ENCODE measurements at places on chromosomes 6 and 20. TPM values are rescaled to one million over a fixed set of nuclear protein-coding genes. Genes with fewer than 3 reads are reported as not detected.
A peak's percentile ranks its signal among the peaks of the same experiment; 100 is the strongest.

DNA sequence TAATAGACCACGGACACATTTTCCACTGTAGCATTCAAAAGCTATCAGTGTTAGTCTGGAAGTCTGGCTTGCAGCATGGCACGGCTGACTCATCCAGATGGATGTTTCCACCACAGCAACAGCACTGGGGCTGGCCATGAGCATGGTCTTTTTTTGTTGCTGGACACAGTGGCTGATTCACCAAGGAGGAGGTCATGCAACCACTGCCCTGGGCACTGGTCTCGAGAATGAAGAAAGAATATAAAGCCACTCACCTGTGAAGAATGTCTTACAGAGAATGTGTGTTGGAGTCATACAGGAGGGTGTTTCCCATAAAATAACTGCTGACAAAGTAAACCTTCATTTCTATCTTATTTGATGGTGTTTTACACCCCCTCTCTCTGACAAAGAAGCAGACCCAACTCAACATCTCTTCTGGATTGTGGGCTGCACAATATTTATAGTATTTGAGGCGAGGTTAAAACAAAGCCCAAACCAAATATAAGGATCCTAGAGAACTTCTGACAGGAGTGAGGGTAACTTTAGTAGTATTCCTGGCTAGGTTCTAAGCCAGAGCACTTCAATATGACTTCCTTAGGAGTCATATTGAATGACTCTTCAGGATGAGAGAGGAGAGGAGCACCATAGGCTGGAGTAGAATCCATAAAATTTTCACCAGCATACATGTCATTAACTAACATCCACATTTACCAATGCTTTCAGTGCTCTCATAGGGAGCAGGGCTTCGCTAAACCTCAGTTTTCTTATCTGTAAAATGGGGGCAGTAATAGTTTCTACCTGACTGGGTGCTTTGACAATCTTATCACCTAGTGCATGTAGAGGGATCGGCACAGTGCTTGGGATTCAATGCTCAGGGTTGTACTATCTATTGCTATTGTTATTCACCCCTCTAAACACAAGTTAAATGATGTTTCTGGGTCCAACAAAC is 121.4 kb downstream of the KIF13A start:
- no peaks in the 10 kb centered on the region for H3K27me3 ChIP-seq
- H3K4me3 ChIP-seq = no peak overlapping the region
- H3K4me1 ChIP-seq = peaks cover 84% of the 10 kb centered on the region
- DNase-seq = peak; percentile 92

The WFDC5 gene
- total RNA-seq = not detected

The ASCC3 gene
- total RNA-seq = 26.2 TPM

The EMILIN3 gene
- total RNA-seq = 0.83 TPM

The SAYSD1 gene
- 10.8 TPM for total RNA-seq

All from esophagus muscularis mucosa (tissue), 4 donors.